KBM-7 (cell line): ENCODE measurements at places on chromosomes 12 and 14.

- no peak for DNase-seq
Observed at GRCh38 chr12:12039897-12040296, 30.8 kb upstream of the BCL2L14 start.

GRCh38 chr14:70709726-70710382 is 68.1 kb downstream of the TTC9 start:
- DNase-seq: no peak

GRCh38 chr12:65019696-65020234 is 101.3 kb downstream of the WIF1 start:
- no peak for DNase-seq

DNA sequence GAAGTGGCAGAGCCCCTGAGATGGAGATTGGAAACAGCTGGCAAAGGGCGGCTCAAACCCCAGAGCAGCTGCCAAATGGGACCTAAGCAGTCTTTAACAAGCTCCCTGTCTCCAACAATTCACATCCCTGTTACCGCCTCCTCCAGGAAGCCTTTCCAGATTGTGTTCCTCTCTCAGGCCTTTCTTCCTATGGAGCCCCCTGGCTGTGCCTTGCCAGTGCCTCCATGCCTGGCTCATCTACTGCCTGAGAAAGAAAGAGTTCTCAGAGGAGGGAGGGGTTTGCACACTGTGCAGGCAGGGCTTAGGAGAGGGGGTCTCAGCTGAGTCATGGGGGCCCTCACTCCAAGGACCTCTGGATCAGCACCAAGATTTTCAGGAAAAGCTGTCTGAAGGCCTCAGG is 8.8 kb upstream of the KRT74 start:
- DNase-seq: no peak

DNA sequence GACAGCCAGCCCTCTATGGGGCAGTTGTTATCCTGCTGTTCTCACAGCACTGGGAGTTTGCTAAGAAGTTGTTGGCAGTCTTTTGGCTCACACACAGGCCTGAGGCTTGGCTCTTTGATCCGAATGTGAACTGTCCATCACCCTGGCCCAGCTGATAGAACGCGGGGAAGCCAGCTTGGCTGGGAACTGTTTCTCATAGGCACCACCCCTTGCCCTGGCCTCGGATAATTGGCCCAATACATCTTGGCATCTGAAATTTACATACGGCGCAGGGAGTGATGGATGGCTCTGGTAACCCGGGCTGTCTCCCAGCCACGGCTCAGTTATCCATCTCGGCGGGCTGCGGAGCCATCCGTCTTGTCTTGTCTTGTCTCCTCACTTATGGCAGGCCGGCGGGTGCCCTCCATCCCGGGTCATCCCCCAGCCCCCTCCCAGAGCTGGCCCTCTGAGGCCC is 164.1 kb downstream of the PHETA1 start:
- DNase-seq: no peak

DNA sequence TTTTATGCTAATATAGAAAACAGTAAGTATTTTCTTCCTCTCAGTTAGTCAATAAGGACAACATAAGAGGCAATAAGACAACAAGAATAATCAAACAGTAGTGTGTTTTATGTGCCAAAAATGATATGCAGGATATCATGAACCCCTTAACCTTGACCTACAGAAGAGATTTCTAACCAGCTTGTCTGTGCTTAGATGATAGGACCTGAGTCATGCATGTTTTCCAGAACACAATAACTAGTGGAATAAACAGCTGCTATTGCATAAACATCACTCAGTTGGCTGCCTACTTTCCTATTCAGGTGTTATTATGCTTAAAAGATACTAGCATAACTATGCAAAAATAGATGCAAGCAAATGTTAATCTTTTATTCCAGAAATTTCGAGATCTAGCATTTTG is 282.5 kb downstream of the PRKD1 start:
- DNase-seq: no peak

- DNase-seq: peak; percentile 52
Observed at GRCh38 chr14:91402771-91403600, 14.6 kb downstream of the CCDC88C start.

GRCh38 chr12:111819191-111820158 is 22.6 kb upstream of the MAPKAPK5 start:
- DNase-seq: no peak

GRCh38 chr14:88866305-88866704 is 41.9 kb downstream of the TTC8 start:
- DNase-seq: no peak

DNA sequence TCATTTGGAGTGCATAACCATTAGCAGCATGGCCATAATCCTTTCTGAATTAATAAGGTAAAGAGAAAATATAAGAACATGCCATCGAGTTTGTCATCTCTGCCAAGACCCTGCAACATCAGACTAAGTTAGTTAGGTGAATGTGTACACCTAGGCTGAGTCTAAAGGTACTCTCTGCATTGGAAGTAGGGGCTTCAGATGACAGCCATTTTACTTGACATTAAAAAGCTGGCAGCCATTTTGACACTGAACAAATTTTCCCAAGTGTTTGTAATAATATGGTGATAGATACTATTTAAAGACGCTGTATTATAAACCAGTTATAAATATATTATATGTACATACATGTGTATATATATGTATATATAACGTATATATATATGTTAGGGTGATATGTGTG is 79.0 kb downstream of the SUDS3 start:
- no peak for DNase-seq

DNA sequence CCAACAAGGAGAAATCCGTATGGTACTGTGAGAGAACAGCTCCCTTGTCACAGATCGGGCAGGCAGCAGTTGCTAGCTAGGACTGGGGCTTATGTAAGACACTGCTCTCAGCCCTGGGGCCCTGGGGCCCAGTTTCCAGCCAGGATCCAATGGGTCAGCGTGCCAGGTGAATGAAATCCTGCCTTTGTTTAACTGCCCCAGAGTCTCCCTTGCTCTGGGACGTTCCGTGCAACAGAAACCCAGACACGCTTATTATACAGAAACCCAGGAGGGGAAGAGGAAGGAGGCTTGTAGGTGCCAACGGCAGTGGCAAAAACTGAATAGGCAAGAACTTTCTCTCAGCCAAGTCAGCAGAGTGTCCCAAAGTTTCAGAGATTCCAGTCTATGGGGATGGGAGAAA is 110.6 kb downstream of the DIO2 start:
- no peak for DNase-seq

- DNase-seq: no peak
Observed at GRCh38 chr14:88143810-88144209, 138.9 kb downstream of the GPR65 start.

- DNase-seq: peak; percentile 66
Observed at GRCh38 chr12:93460003-93460402, 7.3 kb upstream of the MRPL42 start.

- no peak for DNase-seq
Observed at GRCh38 chr12:57762463-57762862, 4.4 kb downstream of the CYP27B1 start.
